ENCODE measurements at places on chromosomes 6 and 20.

DNA sequence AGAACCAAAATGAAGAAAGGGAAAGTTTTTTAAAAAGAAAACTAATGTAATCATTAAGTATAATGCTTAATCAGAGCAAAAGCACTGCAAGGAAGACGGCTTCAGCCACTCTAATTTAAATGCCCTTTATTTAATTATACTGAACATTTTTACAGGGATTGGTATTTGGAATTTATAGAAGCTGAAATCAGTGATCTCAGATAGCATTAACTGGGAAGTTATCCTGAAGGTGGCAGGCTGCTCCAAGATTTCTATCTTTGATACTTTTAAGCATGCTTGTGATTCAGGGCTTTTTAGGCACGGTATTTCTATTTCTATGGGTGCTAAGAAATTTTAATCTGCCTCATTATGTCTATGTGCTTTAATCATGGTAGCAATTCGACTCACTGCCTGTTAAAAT is 1.3 kb upstream of the NDUFAF4 start:
- no peak for DNase-seq

GRCh38 chr6:36076178-36077063 is 48.8 kb downstream of the MAPK14 start:
- DNase-seq, result no peak

- no peak for DNase-seq
Measured at GRCh38 chr20:8242066-8242465, 110.0 kb downstream of the PLCB1 start.

GRCh38 chr20:41697861-41698559 is 79.8 kb upstream of the CHD6 start:
- no peak for DNase-seq

GRCh38 chr20:60806824-60807223 is 445.2 kb upstream of the CDH4 start:
- DNase-seq, result no peak

- DNase-seq, result no peak
Measured at GRCh38 chr20:62603021-62603906, 39.0 kb upstream of the SLCO4A1 start.

DNA sequence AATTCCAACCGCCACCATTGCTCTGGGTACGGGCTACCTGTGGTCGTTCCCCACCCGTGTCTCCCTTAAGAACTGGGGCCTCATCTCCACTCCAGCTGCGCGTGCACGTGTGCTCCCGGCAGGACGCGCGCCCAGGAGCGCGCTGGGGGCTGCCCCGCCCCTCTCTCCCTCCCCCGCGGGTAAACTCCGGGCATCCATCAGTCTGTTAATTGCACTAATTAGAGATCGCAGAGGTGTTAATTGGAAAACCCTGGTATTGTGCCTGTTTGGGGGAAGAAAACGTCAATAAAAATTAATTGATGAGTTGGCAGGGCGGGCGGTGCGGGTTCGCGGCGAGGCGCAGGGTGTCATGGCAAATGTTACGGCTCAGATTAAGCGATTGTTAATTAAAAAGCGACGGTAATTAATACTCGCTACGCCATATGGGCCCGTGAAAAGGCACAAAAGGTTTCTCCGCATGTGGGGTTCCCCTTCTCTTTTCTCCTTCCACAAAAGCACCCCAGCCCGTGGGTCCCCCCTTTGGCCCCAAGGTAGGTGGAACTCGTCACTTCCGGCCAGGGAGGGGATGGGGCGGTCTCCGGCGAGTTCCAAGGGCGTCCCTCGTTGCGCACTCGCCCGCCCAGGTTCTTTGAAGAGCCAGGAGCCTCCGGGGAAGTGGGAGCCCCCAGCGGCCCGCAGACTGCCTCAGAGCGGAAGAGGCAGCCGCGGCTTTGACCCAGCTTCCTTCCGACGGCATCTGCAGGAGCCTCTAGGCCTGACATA is 14.4 kb downstream of the FOXP4 start:
- peak; percentile 67 for DNase-seq

DNA sequence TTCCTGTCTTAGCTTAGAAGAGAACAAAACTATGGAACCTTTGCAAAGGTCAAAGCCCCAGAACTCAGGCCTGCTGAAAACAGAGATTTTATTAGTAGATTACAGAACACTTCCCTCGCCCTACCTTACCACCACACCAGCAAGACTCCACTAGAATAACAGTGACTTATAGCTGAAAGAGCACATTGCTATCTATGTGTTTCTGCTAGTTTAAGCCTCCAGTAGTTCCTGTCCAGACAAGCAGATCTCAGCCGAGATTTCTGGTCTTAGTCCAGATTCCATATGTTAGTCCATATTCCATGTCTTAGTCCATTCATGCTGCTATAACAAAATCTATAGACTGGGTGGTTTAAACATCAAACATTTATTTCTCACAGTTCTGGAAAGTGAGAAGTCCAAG is 412.3 kb upstream of the ID4 start:
- no peak for DNase-seq

DNA sequence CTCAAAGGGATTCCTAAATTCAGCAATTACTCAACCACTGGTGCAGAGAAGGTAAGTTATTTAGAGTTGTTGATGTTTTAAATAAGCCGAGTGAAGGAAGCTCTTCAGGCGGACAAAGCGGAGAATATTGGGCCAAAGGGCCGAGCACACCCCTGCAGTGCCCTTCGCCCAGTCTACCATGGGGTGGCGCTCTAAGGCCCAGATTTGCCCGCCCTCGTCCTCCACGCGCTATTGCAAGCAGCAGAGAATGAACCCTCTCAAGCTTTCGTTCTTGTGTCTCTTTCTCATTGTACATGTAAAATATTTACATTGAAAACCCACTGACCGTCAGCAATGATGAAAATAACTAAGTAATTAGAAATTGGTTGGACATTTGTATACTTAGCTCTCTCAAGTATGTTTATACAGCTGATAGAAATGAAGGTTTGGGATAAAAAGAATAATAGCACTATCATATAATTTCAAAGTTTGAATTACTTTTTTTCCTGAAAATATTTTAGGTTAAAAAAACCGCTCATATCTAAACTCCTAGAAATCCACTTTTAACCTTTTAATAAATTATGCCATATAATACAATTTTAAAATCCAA is 195.0 kb upstream of the CEP162 start:
- DNase-seq, result no peak

DNA sequence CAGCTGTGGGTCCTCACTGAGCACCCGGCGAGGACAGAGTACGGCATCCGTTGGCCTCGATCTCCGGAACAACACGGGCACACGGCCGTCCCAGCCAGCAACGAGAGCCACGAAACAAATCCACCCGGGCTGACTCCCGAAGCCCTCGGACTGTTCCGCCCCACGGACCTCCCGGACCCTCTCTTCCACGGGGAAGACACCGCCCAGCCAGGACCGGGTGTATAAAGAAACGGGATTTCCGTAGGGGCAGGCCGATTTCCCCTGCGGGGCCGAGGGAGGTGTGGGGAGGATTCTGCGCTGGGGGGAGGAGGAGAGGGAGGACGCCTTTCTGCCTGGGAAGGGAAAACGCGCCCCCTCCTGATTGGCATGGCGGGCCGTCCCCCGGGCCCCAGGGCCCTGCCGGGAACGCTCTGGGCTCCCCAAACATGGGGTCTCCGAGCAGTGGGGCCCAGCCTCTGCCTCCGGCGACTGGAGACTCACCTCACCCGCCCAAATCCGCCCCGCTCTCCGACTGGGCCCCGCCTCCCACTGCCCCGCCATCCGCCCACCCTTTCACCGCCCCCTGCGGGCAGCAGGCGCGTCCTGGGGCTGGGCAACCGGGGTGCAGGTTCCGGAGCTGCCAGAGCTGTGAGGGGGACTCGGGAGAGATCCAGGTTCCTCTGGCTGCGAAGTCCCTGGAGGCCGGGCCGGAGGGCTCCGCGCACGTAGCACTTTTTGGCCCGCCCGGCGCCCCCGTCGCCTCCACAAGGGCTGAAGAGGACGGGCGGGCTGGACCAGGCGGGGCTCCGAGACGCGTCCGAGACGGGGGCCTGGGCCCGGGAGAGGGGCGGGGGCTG is 679 bp upstream of the PPDPF start:
- peak; percentile 42 for DNase-seq

DNA sequence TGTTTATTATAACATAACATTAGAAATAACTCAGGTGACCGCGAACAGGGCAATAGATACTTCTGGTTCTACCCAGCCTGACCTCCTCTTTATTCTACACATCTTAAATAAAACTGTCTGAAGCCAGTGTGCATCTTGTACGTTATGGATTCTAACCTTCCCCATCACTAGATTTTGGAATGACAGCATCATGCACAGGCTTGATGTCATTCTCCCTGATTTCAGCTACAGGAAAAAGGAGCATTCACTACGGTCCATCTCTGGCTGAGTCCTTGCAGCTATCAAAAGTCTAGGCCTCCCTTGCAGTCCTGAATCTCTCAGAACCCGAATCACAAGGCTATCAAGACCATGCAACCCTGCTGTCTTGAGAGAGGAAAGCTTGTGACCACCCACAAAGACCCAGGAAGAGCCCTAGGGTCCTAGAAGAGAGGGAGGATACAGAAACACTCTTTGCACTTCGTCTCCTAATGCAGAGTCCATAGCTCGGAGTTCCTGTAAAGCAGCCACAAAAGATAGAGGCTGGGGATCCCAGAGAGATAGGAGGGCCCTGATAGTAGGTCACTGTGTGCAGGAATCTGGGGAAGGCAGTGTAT is 845 bp downstream of the HLA-DPA1 start:
- DNase-seq, result no peak

- DNase-seq, result no peak
Measured at GRCh38 chr6:4510317-4510716, 265.9 kb upstream of the CDYL start.

GRCh38 chr20:62558779-62559178 is 83.0 kb upstream of the GATA5 start:
- no peak for DNase-seq

GRCh38 chr6:73679009-73679408 is 17.0 kb upstream of the CD109 start:
- no peak for DNase-seq

DNA sequence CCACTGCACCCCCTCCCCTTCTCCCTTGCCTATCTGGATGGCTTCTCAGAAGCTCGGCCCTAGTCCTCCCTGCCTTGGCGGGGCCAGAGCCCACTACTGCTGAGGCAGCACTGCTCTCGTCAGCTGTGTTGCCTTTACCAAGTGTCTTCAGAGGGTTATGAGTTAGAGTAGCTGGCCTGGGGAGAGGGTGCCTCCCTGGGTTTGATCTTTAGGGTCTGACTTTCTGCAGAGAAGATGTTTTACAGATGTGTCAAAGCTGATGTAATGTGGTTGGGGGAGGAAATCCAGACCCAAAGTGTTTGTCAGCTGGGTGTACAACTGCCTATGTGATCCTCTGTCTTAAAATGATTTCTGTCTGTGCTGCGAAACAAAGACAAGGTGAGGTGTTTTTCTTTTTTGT is 30.4 kb upstream of the PI16 start:
- no peak for DNase-seq

- no peak for DNase-seq
Measured at GRCh38 chr20:8386991-8387390, 254.9 kb downstream of the PLCB1 start.

GRCh38 chr20:46683939-46684750 is 5.1 kb downstream of the TP53RK start:
- no peak for DNase-seq

DNA sequence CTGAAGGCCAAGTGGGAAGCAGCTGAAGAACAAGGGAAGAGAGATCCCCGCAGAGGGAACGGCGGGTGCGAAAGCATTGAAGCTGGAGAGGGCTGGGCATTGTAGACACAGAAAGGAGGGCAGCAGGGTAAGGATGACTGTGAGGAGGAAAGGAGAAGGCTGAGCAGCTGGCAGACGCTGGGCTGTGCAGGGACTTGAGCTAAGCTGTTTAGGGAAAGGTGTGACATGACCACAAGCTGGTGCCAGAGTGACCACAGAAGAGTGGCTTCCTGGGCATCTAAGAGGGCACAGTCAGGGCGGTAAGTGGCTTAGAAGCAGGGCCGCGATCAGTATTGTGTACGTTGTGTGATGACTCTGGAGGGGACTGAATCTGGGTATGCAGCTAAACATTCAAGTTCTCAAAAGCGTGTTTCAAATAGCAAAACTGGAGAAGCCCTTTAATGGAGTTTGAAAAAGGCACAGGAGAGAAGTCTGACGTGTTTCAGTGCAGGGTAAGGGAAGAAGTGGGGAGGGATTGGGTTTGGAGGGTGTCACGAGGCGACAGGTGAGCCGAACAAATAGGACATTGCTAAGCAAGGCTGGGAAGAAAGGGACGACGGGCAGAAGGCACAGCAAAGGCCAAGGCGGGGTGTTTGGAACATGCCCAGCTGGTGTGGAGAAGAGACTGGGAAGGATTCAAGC is 46.1 kb upstream of the ARFGEF2 start:
- no peak for DNase-seq

- DNase-seq, result no peak
Measured at GRCh38 chr20:14148042-14148441, 152.7 kb downstream of the MACROD2 start.

DNA sequence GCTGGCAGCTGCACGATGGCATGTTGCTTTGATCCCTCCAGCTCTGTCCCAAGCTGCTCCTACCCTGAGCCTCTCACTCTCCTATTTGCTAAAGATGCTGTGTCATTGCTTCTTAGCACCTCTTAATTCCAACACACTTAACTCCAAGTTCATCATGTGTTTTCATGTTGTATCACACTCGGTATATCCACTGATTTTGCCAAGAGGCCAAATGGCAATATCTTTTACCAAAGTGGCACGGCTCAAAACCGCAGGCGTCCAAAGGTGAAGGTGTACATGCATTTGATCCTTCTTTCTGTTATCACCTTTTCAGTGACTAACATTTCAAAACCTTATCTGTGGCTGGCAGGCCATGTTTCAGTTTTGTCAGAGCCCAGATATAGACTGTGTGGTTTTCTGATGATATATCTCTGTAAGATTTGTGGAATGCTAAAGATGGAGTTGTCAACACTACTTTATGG is 217.0 kb downstream of the TBX18 start:
- no peak for DNase-seq

DNA sequence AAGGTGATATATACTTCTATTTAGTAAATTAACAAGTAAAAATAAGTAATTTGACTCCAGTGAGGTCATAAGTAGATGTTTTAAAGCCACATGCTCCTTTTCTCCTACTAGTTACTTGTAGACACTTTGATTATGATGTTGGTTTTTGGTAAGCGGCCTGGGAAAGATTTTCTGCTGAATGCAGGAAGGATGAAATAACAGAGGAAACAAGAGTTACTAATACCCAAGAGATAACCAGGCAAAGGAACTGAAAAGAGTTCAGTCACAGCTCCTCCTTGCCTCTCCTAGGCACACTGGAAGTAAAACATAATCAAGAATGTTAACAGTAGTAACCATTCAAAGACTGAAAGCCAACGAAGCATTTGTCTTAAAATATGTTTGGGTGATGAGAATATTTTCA is 203.3 kb downstream of the RNGTT start:
- DNase-seq, result no peak

DNA sequence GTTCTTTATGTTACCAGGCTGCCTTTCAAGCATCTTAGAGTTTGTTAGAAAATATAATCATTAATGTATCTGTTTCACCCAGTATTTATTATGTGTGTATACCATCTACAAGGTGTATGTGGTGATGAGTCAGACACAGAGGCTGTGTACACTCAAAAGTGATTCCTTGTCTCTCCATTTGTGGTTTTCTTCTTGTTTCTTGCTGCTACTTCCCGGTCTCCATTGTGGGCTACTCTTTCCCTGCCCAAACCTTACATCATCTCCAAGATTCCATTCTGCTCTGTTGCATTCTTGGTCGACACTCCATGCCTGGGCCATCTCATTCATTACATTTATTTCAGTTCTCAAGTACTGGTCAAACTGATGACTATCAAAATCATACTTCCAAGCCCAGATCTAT is 182.2 kb upstream of the STXBP5 start:
- DNase-seq, result no peak
